ENCODE measurements at places on chromosomes 3 and 15. TPM values are rescaled to one million over a fixed set of nuclear protein-coding genes. Genes with fewer than 3 reads are reported as not detected.

DNA sequence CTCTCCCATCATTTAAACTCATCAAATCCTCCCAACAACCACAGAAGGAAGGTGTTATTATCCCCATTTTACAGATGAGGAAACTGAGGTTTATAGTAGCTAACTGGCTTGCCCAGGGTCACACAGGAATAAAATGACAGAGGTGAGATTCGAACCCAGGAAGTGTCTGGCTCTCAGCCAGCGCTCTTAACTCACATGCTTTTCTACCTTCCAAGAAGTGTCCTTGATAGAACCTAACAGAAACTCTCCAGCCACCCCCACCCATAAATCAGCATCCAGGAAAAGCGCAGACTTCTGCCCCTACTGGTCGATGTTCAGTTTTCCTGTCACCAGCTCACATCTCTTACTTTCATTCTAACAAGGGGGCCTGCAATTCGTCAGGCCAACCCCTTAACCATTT lies 51.7 kb downstream of the SPATA12 start:
- no peaks in the 10 kb centered on the region for H3K36me3 ChIP-seq
- peaks cover 14% of the 10 kb centered on the region for H3K27me3 ChIP-seq
- H3K4me1 ChIP-seq: peaks cover 4% of the 10 kb centered on the region
- H3K4me3 ChIP-seq: no peak overlapping the region

P2RY13 gene
- not detected for total RNA-seq

- DNase-seq: no peak
- H3K4me1 ChIP-seq: no peaks in the 10 kb centered on the region
- H3K27me3 ChIP-seq: peaks cover 2% of the 10 kb centered on the region
- H3K27ac ChIP-seq: no peak overlapping the region
- no peaks in the 10 kb centered on the region for H3K36me3 ChIP-seq
Observed at GRCh38 chr3:12371525-12372140, 82.8 kb downstream of the PPARG start.

VPS13C gene
- total RNA-seq: 100 TPM

LRRC2 gene
- 0.75 TPM for total RNA-seq

GOLGA6D gene
- not detected for total RNA-seq

SGO1 gene
- 34.5 TPM for total RNA-seq

Data from activated naive CD8-positive, alpha-beta T cell treated with anti-CD3 and anti-CD28 coated beads, Interleukin-2, amount 10 ng/mL, durations not matched to agents 7 days and 5 days (primary cell).